MG63 (cell line): ENCODE measurements at places on chromosomes 3 and 15. TPM values are rescaled to one million over a fixed set of nuclear protein-coding genes. Genes with fewer than 3 reads are reported as not detected.

- DNase-seq: no peak
Measured at GRCh38 chr3:143595456-143596077, 252.7 kb downstream of the SLC9A9 start.

Gene SLC2A2
- total RNA-seq: 0.03 and 0.15 TPM in 2 replicates

- peak; percentile 45 for DNase-seq
Measured at GRCh38 chr3:179666436-179667035, 13.7 kb downstream of the USP13 start.

GRCh38 chr3:194095464-194095863 is 40.5 kb upstream of the HES1 start:
- DNase-seq: no peak

Gene ANKRD63
- total RNA-seq: not detected in 2 replicates

DNA sequence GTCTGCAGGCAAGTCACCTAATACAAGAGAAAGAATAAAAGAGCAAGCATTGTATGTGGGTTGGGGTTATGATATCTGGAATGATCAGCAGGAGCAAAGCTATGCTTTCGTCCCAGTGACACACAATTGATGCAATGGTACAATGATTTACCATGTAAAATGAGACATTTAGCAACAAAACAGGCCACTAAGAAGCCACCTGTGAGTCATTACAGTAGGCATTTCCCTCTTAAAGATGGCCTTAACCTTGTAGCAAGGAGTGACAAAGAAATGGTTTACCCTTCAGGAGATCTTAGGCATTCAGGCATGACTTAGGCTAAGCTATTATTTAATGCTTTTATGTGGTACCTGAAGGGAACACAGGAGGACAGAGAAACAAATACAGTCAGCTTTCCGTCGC is 373.3 kb upstream of the RBMS3 start:
- DNase-seq: no peak
